Muscle of back (tissue), 13 donors: ENCODE measurements at places on chromosomes 12 and 14. TPM values are rescaled to one million over a fixed set of nuclear protein-coding genes. Genes with fewer than 3 reads are reported as not detected.

GRCh38 chr12:42296503-42297109 is 29.3 kb downstream of the ZCRB1 start:
- DNase-seq = no peak

- DNase-seq = no peak
Measured at GRCh38 chr12:23585156-23585781, 364.2 kb downstream of the SOX5 start.

GRCh38 chr14:102717276-102717675 is 60.0 kb upstream of the TRAF3 start:
- DNase-seq = no peak

DNA sequence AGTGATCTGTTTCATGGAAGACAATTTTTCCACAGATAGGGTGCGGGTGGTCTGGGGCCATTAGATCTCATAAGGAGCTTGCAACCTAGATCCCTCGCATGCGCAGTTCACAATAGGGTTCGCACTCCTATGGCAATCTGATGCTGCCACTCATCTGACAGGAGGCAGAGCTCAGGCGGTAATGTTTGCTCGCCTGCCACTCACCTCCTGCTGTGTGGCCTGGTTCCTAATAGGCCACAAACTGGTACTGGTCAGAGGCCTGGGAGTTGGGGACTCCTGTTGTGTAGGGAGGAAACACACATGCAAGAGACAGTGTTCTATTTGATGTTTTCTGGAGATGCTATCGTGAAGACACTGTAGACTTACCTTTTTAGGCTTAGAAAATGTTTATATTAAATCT is 77.0 kb upstream of the FGD4 start:
- no peak for DNase-seq

DNA sequence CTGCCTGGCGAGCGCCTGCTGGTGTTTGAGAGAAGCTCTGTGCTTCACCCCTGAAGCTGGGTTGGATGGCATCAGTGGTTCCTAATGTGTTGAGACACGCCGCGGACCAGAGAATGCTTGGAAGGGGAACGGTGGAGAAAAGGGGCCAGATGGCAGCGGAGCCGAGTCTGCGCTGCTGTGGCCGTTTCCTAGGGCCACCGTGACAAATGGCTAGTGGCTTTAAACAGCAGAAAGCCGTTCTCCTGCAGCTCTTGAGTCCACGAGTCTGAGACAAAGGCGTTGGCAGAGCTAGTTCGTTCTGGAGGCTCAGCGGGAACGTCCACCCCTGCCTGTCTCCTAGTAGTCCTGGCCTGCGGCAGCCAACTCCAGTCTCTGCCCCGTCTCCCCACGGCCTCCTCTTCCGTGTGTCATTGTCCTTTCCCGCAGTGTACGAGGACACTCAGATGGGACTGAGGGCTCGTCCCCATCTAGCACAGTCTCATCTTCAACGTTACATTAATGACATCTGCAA is 103.6 kb downstream of the ADGRD1 start:
- DNase-seq = no peak

- DNase-seq = no peak
Measured at GRCh38 chr12:15855646-15856045, 26.5 kb upstream of the STRAP start.

DNA sequence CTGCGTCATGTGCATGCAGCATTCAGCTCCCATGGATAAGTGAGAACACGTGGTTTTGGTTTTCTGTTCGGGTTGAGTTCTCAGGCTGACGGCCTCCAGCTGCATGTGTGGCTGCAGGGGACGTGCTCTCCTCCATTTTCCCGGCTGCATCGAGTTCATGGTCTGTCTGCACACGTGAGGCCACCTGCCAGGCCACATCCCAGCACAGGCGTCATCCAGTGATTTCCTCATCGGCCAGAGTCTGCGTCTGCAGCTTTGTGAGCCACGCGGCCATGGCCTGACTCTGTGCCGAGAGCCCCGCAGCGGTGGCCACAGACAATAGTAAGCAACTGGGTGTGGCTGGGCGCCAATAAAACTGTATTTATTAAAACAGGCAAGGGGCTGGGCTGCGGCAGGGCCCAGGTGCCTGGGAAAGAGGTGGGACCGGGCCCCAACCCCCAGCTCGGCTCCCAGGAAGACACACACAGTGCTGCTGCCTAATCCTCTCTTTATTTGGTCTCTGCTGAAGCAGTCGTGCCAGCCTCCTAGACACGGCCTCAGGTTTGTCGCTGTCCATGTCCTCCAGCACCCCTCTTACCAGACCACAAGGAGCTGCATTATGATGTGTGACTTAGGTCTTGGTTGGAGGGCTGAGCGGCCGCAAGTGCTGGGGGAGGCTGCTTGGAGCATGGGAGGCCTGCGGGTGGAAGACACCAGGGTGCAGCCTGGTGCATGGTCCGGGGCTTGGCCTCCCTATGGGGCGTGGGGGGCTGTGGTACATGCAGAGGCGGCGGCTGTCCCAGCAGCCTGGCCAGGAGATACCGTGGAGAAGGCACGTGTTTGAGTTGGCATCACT is 52.0 kb downstream of the NOC4L start:
- no peak for DNase-seq

- no peak for DNase-seq
Measured at GRCh38 chr12:65606008-65606766, 218.1 kb upstream of the HMGA2 start.

DNA sequence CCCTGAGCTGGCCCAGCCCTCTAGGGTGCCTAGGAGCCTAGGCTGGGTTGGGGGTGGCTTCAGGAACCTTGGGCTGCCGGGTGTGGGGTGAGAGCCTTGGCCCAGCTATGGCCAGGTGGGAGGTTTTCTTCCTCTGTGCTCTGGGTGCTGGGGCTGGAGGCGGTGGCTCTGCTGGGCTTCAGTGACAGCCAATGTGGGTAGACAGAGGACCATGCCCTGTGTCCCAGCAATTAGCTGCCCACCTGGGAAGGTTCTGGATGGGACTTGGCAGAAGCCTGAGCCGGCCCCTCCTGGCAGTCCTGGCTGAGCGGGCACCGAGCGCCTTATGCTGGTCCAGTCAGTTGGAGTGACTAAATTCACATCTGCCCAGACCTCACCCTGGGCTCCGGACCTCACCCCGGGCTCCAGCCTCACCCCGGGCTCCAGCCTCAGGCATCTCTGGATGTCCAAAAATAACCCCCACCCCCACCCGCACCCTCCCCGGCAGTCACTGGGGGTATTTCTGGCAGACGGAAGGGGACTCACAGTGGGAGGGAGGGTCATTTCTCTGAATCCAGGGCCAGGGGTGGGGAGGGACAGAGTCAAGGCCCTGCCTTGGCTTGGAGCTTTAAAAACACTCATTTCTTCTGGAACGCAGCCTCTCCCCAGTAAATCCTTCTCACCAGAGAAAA is 46.9 kb downstream of the CYP46A1 start:
- DNase-seq = no peak

GRCh38 chr12:118704527-118705241 is 276.7 kb upstream of the SRRM4 start:
- DNase-seq = no peak

The SERPINA10 gene
- not detected for polyA plus RNA-seq

The SLC5A8 gene
- not detected for polyA plus RNA-seq

The TAS2R20 gene
- 2.9 TPM for polyA plus RNA-seq

The CLECL1 gene
- polyA plus RNA-seq = not detected
